NCI-H2081 (cell line): ENCODE measurements at places on chromosomes 2 and 18.

GRCh38 chr18:73987247-73987980 lies 160.2 kb downstream of the FBXO15 start:
- DNase-seq: no peak

DNA sequence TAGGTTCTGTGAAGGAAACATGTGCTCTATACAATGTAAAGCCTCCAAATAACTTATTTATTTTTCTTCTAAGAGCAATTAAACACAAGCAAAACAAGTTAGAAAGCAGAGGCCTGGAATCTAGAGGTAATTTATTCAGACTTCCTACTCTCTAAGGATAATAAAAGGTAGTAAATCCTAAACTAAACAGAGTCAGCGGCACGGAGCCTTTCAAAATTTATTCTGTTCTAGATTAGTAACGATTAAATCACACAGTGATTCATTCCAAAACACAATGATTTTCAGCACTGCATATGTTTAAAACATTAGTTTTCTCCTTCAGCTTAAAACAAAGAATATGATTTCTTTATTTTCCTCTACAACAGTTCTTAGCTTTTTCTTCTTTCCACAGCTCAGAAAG lies 160.9 kb downstream of the FBXO15 start:
- DNase-seq: no peak

- no peak for DNase-seq
Measured at GRCh38 chr2:108613261-108614042, 79.2 kb downstream of the LIMS1 start.

DNA sequence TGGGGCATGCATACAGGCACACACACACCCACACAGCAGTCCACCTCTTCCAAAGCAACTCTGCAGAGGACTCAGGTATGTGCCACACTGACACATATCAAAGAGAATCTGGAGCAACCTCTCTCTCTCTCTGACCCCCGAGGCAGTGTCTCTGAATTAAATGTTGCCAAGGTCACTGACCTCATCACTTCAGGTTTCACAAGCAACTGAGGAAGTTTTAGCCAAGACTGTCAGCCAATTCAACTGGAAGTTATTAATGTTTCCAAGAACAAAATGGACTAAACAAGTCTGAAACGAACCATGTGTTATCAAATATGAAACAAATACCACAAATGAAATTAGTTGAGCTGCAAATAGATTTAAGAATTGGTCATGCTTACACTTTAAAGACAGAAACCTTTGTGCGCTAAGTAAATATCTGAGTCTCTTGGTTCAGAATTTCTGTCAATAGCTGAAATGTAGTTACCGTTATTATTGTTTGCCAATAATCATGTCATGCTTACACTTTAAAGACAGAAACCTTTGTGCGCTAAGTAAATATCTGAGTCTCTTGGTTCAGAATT lies 86.1 kb downstream of the SLC25A12 start:
- no peak for DNase-seq

GRCh38 chr2:200735061-200735460 lies 76.6 kb upstream of the BZW1 start:
- DNase-seq: no peak

DNA sequence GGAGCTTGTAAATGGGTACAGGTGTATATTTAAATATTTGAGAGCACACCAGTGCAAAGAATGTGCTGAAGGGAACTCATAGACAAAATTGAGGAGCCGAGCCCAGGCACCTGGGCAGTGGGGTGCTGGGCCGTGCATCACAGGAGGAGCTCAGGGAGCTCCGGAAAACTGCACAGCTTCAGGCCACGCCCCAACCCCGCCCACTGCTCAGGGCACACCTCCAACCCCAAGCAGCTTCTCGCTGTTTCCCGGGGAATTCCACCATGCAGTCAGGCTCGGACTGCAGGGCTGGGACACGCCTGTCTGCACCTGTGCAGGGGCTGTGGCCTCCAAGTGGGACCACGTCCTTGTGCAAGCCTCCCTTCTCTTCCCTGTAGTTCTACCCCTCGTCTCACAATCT lies 243.0 kb downstream of the HDAC4 start:
- no peak for DNase-seq

DNA sequence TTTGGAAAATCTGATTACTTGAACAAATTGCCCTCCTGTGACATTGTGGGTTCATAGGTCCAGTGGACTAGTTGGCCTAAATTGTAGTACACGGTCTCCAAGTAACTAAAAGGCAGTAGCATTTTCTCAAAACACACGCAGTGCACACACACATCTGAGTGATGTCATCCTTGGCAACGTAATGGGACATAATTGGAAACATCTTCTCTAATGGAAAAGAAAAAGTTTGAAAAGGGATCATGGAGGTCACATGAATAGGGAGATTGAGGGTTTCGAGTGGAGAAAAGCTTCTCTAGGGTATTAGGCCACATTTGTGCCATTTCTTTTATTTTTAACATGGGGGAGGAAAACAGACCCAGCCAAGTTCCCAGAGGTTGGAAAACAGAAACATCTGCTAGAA lies 93.3 kb downstream of the MAP4K4 start:
- no peak for DNase-seq

GRCh38 chr18:12017081-12017480 lies 35.8 kb downstream of the IMPA2 start:
- DNase-seq: no peak

DNA sequence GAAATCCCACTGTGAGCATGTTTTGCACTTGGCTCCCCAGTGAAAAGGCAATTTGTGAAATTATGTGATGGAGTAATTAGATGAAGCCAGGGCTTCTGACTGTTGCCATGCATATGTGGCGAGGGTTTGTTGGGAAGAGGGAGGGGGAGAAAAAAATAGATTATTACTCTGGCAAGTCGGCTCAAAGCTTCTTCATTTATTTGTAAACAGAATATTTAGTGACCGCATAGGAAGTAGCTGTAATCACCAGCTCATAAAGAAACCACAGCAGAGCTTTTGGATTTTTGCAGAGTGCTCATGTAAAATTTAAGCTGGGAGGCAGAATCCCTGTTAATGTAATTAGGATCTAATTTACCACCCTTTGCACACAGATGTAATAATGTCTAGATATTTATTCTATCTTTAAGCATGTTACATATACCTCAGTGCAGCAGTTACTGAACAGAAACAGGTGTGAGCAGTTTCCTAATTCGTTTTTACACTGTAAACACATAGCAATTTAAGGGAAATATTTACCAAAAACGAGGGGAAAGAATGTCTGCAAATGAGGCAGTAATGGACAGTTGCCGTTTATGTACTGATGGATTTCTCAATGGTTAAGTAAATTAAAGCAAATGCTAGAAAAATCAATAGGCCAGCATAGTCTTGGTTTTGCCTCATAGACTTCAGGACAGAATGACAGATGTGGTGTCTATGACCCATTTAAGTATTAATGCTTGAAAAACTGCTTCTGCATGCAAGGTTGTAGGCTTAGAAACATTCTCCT lies 87.9 kb downstream of the MEIS1 start:
- peak; percentile 59 for DNase-seq

- DNase-seq: no peak
Measured at GRCh38 chr2:70104231-70105111, 17.2 kb downstream of the PCBP1 start.

- no peak for DNase-seq
Measured at GRCh38 chr18:9742524-9743131, 34.5 kb downstream of the RAB31 start.

DNA sequence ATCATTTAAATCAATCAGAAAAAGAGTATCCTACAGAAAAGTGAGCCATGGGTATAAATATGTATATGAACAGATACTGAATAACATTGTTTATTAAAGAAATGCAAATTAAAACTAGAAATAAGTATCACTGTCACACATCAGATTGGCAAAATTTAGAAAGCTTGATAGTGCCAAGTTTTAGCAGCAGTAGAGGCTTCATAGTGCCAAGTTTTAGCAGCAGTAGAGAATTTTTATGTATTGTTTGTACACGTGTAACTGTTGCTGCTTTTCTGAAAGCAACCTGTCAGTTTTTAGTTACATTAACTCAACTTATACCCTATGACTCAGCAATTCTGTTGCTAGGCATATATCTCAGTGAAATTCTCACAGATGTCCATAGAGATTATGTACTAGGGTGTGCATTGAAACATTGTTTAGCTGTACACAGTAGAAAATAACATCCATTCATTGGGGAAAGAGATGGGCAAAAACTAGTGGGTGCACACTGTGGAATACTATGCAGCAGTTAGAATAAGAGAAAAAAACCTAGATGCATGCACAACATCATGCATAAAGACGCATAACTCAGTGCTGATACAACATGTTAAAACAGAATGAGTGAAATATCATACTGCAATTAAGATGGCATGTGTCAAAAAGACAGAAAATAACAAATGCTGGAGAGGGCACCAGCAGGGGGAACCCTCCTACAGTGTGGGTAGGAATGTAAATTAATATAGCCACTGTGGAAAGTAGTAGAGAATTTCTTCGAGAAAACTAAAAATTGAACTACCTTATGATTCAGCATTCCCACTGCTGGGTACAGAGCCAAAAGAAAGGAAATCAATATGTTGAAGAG lies 294.5 kb upstream of the NT5C1B start:
- DNase-seq: no peak

GRCh38 chr18:48678237-48679115 lies 139.6 kb downstream of the CTIF start:
- DNase-seq: no peak

DNA sequence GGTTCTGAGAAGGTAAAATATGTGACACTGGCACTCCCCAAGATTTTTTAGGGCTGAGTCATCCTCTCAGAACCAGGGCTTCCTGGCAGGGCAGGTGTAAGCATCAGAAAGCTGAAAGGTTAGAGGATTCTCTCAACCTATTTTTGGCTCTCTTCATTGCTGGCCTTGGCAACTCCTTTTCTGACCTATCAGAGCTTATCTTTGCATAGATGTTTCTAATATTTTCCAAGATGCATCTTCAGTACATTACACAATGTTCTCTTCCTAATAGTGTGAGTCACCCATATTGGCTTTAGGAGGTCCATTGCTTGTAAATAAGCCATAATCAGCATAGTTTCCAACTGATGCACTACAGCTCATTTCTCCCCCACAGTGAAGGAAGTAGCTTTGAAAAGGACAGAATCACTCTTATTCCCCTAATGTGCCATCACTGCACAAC lies 2008.4 kb upstream of the PIK3C3 start:
- no peak for DNase-seq

- DNase-seq: no peak
Measured at GRCh38 chr2:5183031-5183430, 509.2 kb upstream of the SOX11 start.

GRCh38 chr2:45734952-45735351 lies 83.5 kb downstream of the PRKCE start:
- DNase-seq: no peak

DNA sequence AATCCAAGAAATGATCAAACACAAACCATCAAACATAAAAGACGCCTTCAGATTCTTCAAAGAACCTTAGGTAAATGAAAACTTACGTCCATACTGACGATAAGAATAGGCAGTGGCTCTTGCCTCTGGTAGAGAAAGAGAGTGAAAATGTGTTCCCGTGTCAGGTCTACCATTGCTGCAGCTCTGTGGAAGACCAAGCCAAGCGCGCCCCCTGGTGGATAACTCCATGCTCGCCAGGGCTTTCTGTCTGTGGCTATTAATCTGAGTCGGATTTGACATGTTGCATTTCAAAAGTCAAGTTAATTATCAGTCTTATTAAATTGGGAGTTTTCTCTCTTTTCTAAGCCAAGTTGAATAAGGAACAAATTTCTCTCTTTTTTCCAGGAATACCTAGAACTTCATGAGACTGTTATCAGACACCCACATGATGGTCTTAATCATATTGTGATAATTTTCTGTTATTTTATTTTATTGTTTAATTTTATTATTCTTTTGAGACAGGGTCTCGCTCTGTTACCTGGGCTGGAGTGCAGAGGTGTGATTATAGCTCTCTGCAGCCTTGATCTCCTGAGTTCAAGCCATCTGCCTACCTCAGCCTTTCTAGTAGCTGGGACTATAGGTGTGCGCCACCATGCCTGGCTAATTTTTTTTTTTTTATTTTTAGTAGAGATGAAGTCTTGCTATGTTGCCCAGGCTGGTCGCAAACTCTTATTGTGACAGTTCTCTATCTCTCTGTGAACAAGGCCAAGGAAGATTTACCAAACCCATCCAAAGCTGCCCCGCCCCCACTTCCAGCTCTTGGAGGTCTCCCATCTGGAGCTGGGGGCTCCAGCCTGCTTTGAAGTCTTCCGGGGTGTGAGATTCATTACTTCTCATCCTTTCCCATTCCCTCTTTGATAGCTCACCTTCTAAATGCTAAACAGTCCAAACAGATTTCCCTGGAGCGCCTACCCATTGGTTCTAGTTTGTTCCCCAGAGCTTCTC lies 15.8 kb upstream of the ZAP70 start:
- peak; percentile 83 for DNase-seq

GRCh38 chr2:152241948-152242729 lies 66.6 kb upstream of the STAM2 start:
- DNase-seq: no peak

DNA sequence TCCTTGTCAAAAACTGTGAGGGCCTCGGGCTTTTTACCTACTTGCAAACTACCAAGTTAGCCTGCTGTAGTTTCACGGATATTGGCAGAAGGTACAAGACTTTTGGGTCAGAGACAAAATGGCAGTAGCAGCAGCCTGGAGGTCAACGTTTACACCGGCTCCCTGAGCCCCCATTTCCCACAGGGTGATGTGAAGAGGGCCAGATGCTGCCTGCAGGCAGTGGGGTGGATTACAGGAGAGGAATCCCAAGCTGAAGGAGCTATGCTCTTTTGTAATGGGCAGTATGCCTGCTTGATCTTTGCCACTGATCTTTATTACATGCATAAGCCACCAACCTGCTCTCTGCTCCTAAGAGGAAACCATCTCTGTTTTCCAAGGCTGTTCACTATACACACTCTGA lies 29.5 kb upstream of the SP5 start:
- no peak for DNase-seq

- no peak for DNase-seq
Measured at GRCh38 chr2:236637686-236638569, 68.3 kb downstream of the ACKR3 start.

DNA sequence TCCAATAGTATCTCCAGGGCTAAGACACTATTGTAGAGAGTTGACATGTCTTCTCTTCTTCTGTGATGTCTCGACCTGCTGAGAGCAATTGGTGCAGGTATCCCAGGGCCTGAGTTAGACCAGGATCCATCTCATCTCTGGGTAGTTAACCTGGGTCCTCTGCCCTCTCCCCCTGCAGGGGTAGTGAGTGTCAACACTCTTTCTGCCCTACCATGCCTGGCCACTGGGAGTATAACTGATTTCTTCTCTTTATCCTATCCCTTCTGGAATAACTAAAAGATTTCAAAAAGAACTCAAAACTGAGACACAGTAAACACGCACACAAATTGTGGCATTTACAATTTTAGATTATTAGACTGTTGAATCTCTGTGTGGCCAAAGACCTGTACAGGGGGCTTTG lies 20.8 kb upstream of the SIX3 start:
- no peak for DNase-seq

GRCh38 chr2:158097481-158097880 lies 4.2 kb upstream of the UPP2 start:
- no peak for DNase-seq

- no peak for DNase-seq
Measured at GRCh38 chr18:44309185-44309584, 371.5 kb upstream of the SETBP1 start.

DNA sequence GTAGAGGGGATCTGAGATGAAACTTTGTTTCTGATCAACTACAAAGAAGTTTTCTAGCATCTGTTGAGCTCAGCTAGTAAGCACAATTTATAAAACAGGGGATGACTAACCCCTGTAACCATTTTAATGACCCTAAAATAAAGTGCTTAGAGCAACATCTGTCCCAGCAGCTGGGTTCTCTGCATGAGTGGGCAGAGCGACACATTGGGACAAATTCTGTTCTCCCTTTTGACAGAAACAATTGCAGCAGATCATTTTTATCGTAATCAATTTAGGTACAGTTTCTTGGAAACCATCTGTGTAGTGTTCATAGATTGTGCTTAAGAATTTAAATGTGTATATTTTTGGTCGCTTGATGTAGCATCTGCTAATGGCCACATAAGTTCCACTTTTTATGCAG lies 678.0 kb downstream of the RNF144A start:
- no peak for DNase-seq
